Lower lobe of right lung (tissue), 2 donors: ENCODE measurements at places on chromosomes 3 and 15. TPM values are rescaled to one million over a fixed set of nuclear protein-coding genes. Genes with fewer than 3 reads are reported as not detected.

The ALDH1L1 gene
- total RNA-seq = 2.8 TPM

The KBTBD12 gene
- 0.95 TPM for total RNA-seq

GRCh38 chr15:83192742-83193141 lies 14.9 kb downstream of the HDGFL3 start:
- DNase-seq = no peak

- DNase-seq = no peak
Measured at GRCh38 chr3:78274475-78275065, 1234.7 kb downstream of the ROBO2 start.

The TM6SF1 gene
- total RNA-seq = 31.2 TPM

- no peak for DNase-seq
Measured at GRCh38 chr15:101167411-101167752, 84.5 kb downstream of the CHSY1 start.

The SPSB4 gene
- total RNA-seq = 0.80 TPM

GRCh38 chr3:85790445-85791030 lies 831.7 kb downstream of the CADM2 start:
- no peak for DNase-seq
